ENCODE measurements at places on chromosomes 6 and 20. TPM values are rescaled to one million over a fixed set of nuclear protein-coding genes. Genes with fewer than 3 reads are reported as not detected.

GRCh38 chr6:38604700-38605099 is 35.0 kb downstream of the BTBD9 start:
- DNase-seq: no peak

- no peak for DNase-seq
Observed at GRCh38 chr6:352896-353470, 38.6 kb upstream of the IRF4 start.

Gene SOBP
- 11.0 TPM for total RNA-seq

DNA sequence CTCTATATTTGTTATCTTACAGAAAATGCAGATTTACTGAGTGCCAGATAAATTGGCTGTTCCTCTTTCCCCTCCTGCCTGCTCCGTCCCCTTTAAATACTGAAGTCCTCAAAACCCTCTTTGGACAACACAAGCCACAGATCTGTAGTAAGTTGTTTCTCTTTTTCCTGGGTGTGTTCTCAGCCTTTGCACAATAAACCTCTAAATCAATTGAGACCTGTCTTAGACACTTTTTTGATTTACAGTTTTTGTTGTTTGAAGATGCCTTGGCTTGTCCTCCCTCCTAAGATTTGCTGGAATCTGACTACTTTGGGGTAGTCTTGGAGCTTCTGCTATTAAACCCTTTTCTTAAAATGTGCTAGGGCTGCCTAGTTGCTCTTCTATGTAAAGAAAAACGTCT is 60.9 kb upstream of the EIF2S2 start:
- DNase-seq: no peak

- no peak for DNase-seq
Observed at GRCh38 chr6:13914351-13914750, 10.4 kb upstream of the RNF182 start.

Gene HLA-DMA
- total RNA-seq: 68.2 TPM

Gene SH3BGRL2
- total RNA-seq: 64.3 TPM

Gene SSTR4
- total RNA-seq: not detected

DNA sequence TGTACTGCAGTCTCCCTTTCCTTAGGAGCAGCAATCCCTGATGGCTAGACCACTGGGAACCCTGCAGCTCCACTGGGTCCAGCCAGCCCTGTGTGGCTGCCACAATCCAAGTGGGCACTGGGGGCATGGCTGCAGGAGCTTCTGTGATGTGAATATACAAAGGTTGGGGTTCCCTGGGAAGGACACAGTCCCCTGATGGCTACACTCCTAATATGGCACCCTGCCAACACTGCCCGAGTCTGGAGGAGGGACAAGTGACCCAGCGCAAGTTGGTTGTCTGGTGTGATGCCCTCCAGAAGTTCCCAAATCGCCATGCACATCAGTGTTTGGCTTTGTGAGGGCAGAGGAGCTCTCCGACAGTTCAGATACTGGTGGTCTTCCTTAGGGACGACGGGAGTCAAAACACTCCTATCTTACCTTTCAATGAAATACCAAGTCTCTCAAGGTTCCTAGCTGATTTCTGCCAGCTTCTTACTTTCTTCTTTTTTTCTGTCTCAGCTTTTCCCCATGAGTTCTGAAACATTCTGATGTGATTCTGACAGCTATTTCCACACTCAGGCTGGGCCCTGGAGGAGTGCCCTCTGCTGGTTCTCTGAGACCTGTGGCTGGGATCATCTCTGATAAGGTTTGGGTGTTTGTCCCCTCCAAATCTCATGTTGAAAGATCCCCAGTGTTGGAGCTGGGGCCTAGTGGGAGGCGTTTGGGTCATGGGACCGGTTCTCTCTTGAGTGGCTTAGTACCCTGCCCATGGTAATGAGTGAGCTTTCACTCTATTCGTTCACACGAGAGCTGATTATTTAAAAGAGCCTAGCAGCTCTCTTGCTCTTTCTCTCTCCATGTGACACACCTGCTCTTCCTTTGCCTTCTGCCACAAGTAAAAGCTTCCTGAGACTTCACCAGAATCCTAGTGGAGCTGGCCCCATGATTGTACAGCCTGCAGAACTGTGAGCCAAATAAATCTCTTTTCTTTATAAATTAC is 15.5 kb upstream of the ZFP57 start:
- DNase-seq: no peak

- no peak for DNase-seq
Observed at GRCh38 chr6:27512525-27512924, 39.6 kb upstream of the ZNF184 start.

Gene ARMC12
- 1.1 TPM for total RNA-seq

DNA sequence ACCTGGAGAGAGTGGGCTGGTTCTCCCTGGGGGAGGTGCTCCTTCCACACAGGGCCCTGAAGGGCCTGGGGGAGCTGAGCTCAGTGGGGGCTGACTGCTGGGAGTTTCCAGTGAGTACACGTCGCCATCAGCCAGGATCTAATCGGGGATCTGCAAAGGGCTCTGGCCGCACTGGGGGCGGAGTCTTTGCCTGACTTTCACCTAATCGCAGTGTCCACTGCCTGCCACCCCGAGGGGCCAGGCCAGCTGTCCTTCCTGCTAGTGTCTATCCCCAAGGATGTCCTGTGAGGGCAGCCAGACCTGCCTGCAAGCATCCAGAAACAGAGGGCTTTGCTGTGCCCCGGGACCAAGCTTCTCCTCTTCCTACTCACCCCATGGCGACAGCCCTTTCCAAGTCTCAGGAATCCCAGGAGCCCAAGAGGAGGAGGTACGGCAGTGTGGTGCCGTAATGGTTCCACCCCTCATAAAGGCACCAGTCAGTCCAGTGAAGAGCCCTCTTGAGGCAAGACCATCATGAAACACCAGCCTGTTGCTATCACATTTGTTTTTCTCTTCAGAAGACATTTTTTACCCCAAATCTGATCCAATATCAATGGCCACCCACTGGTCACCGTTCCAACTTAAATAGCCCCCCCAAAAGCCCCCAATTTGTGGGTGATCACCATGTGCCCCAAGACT is 243.1 kb upstream of the ECI2 start:
- no peak for DNase-seq

Gene COL19A1
- 0.49 TPM for total RNA-seq

DNA sequence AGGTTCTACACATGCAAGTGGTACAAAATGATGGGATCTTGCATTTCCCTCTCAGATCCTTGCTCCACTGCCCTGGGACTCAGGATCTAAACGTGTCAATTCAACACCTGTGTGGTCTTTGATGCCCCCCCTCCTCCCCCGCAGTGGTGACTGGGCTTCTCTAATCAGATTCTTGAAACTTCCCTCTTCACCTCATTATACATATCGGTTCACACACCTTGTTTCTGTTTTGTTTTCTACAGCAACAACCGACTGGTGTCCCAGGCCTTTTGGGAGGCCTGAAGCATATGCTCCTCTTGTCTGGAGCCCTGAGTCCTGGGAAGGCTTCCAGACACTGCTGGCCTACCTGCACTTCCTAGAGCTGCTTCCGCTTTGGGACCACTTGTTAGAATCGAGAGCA is 20.0 kb downstream of the SAMD3 start:
- DNase-seq: no peak

Gene ADIG
- not detected for total RNA-seq

DNA sequence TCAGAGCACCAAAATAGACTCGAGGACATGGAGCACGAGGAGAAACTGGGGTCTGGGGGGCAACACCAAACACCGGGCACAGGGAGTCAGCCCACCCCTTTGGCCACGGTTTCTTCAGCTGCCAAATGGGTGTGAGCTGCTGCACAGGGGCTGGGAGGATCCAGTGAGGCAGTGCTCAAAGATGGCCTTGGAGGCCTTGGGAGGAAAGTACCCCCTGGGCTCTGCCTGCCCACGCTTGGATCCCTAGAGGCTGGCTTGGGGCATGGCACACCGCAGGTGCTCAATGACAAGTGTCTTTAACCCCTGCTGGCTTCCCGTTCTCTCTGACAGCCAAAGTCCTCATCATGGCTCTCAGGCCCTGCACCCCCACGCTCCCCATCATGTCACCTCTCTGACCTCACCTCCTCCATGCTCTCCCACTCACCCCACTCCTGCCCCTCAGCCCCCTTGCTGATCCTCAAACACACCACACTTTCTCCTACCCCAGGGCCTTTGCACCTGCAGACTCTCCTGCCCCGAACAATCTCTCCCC is 190.3 kb downstream of the ANKRD60 start:
- no peak for DNase-seq

Gene TCF21
- total RNA-seq: 10.9 TPM

GRCh38 chr6:97053643-97054411 is 129.3 kb downstream of the KLHL32 start:
- no peak for DNase-seq

DNA sequence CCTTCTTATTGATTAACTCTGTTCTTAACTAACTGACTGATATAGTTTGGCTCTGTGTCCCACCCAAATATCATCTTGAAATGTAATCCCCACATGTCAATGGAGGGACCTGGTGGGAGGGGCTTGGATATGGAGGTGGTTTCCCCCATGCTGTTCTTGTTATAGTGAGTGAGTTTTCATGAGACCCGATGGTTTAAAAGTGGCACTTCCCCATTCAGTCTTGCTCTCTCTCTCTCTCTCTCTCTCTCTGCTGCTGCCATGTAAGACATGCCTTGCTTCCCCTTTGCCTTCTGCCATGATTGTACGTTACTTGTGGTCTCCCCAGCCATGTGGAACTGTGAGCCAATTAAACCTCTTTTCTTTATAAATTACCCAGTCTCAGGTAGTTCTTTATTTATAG is 81.8 kb upstream of the SPACA1 start:
- no peak for DNase-seq

Gene OVOL2
- total RNA-seq: 11.1 TPM

DNA sequence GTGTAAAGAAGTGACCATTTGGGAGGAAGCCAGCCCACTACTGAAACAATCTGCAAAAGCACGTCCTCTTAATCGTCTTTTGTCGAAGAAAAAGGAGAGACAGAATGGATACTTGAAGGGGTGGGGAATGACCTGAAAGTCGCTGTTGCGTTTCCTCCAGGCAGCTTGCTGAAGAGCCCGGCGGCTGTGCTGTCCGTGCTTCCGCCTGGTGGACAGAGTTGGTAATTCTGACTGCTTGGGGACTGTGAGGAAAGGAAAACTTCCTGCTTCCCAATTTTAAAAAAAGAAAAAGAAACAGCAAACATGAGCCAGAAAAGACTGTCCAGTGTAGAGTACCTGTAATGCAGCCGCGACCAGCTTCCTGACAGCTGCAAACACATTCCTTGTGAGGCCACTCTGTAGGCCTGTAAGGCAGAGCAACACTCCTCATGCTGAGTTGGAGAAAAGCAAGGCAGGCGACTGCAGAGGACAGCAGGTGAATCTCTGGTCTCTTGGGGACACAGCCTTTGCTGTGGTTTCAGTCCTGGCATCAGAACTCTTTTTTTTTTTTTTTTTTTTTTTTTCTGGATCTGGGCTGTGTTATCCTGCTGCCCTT is 251.1 kb upstream of the TBX18 start:
- peak; percentile 59 for DNase-seq

GRCh38 chr20:3716195-3716834 is 3.9 kb upstream of the SIGLEC1 start:
- DNase-seq: no peak

GRCh38 chr6:35247642-35248231 is 11.8 kb upstream of the ZNF76 start:
- no peak for DNase-seq

- DNase-seq: no peak
Observed at GRCh38 chr6:40585651-40586269, 1.4 kb downstream of the LRFN2 start.

All from mucosa of gallbladder (tissue), 1 donor.